ENCODE measurements at places on chromosomes 4 and X.

- no peak for DNase-seq
Observed at GRCh38 chr4:98544818-98545414, 113.5 kb downstream of the TSPAN5 start.

DNA sequence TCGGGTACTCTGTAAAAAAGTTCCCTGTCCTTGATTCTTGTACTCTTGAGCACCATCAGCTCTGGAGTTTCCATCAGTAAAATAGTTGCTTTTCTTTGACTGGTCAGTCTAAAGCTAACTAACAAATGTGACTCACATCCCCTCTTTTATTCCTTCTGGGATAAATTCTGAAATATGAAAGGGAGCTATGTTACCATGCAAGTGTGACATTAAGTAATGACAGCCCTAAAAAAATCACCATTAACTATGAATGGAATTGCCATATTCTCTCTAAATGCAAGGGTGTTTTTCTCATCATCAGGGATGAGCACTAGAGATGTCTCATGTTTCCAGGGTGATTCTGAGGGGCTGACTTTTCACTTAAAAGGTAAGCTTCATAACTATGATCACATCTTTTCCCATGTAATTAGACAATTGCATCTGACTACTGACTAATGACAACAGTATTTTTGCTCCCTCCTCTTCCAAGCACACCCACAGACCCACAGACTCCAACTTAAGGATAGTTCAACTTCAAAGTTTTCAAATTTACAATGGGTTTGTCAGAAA lies 26.9 kb upstream of the RASGEF1B start:
- DNase-seq, result no peak

DNA sequence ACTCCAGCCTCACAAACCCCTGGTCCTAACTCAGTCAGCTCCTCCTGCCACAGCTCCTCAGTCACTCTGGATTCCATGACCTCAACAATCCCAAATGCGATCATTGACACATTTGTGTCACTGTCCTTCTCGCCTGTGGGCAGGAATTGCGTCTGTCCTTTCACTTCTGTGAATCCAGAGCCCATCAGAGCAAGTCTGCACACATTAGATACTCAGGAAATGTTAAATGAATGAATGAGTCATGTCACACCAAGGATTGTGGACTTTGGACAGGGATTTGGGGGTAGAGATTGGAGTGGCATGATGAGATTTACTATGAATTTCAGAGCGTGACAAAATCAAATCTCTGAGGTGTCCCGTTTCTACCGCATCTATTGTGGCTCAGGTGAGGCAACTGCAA lies 11.8 kb upstream of the CLDN24 start:
- DNase-seq, result no peak

DNA sequence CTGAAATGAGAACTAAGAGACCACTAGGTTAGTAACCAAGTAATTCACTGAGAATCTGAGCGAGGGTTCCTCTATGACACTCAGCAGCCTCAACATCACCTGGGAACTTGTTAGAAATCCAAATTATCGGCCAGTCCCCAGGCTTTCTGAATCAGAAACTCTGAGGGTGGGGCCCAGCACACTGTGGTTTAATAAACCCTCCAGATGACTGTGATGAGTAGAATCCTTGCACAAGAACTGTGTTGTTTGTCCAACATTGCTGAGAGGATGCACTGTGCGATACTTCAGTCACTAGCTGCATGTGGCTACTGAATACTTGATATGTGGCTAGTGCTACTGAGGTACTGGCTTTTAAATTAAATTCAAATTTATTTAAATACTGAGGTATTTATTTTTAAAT lies 243.9 kb downstream of the MAML3 start:
- DNase-seq, result no peak

DNA sequence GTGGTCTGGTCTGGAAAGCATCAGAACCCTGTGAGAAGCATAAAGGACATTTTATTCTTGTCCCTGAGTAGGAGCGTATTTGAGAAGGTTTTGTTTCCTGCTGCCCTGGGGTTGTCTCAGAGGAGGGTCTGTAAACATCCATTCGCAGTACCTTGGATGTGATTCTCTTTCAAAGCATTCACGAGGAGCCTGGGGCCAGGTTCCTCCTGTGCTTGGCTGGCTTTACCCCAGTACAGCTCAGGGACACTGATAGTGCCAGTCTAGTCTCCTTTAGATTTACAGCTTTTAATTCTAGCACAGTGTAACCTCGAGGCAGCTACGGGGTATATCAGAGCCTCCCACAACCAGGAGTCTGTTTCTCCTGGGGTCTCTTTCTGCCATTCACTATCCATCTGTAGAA lies 2.7 kb downstream of the CLRN2 start:
- DNase-seq, result no peak

DNA sequence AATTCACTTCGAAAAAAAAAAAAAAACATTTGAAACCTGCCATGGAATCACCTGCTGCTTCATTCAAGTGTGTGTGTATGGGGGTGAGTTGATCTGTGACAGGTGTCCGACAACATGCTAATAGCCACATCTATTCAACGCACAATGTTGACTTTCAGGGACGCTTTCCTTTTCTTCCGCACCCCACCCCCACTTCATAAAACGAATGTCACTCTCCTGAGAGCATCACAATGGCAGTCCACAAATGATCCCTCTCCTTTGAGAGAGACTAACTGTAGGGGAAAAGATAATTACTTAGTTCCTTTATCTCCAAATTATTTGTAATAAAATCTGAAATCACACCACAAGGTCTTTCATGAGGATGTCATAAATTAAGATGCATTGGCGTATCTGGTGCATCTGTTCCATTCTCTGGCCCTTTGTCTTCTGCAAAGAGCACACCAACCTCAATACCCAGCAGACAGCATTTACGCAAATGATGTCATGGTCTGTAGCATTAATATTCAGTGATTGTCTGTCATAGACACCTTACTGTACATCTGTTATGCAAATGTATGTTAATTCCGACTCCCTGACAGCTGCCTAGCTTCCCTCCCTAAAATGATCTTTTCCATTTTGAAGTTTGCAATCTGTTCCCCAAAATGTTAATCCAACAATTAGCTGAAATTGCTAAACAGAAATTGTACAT lies 640.0 kb upstream of the BOD1L1 start:
- no peak for DNase-seq

- no peak for DNase-seq
Observed at GRCh38 chrX:3743801-3744439, 30.5 kb upstream of the PRKX start.

GRCh38 chr4:55947912-55948725 lies 626 bp upstream of the CEP135 start:
- peak; percentile 94 for DNase-seq

DNA sequence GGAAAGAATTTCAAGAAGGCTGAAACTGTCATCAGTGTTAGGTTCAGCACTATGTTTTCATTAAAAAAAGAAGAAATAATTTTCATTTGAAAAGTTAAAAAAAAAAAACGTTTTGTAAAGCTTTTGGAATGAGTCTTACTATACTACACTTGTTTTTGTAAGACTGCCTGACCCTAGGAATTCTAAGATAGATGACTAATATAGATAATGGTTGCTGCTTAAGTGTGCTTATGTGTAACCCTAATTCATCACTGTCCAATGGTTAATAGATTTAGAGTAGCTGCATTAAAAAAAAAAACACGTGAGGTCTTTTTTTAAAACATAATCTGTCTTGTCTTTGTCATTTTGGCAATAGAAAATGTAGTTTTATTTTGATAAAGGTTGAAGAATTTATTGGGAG lies 323.2 kb downstream of the IL1RAPL1 start:
- DNase-seq, result peak; percentile 85

DNA sequence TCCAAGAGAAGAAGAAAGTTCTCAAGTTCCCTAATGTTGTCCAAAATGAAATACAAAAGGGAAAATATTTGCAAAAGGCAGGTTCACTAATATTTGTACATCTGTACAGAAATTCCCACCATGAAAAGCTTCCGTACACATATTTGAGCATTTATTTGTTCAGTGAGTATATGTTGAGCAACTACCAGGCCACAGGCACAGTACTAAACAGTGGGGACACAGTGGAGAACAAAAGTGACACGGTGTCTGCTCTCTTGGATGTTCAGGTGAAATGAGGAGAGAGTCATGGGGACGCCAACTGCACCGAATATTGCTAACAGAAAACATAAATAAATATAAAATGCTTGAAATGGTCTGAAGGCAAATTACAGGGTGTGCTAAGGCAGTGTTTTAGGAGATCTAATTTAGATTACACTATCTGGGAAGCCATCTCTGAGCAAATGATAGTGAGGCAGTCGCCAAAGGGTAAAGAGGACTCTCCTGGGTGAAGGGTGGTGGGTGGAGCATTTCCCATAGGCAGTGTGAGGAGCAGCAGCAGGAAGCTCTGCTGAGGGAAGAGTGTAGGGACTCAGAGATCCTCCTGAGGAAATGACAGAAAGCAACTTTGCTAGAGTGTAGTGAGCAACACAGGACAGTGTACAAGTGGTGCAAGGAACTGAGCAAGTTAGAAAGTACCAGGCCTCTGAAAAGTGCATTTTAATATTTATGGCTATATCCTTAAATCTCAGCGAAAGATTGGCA lies 375.2 kb downstream of the GALNTL6 start:
- DNase-seq, result no peak

GRCh38 chr4:122276359-122276758 lies 102.5 kb upstream of the ADAD1 start:
- DNase-seq, result no peak

- DNase-seq, result no peak
Observed at GRCh38 chr4:1187182-1187581, 14.8 kb upstream of the SPON2 start.

DNA sequence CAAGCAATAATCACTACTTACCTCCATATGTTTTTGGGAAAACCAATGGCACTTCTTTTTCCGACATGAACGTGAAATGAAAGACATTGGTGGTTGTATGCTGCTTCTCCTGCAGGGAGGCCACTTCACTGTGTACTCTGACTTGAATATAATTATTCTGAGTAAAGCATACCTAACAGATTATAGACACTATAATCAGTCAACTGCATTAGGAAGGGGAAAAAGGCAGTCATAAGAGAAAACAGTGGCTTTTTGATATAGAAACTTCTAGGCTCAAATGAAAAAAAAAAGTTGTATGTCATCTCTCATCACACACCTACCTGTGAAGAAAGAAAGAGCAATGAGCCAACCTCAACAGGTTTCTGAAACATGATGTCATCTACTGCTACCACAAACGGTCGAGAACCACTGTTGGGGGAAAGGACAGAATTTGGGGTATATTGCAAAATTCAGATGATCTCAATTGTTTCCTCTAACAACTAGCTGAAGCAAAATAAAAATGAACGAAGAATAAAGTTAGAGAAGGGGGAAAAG lies 37.4 kb downstream of the PRDX4 start:
- no peak for DNase-seq

GRCh38 chrX:107741404-107741790 lies 34.2 kb downstream of the TSC22D3 start:
- DNase-seq, result no peak

DNA sequence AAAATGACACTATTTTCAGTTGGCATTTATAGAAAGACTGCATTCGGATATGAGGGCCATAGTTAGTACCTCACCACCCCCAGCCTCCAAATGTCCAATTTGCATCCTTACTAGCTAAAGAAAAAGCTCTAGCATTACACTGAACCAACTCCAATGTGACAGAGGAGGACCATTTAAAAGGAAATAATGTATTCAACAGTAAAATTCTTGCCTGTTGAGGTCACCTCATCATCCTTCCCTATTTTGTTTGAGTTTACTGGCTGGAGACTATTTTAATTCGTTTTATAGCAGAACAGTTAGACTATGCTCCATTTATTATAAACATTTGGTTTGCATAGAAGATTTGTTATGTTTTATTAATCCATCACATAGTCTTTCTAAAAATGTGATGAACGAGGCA lies 88.2 kb upstream of the PPARGC1A start:
- peak; percentile 33 for DNase-seq

DNA sequence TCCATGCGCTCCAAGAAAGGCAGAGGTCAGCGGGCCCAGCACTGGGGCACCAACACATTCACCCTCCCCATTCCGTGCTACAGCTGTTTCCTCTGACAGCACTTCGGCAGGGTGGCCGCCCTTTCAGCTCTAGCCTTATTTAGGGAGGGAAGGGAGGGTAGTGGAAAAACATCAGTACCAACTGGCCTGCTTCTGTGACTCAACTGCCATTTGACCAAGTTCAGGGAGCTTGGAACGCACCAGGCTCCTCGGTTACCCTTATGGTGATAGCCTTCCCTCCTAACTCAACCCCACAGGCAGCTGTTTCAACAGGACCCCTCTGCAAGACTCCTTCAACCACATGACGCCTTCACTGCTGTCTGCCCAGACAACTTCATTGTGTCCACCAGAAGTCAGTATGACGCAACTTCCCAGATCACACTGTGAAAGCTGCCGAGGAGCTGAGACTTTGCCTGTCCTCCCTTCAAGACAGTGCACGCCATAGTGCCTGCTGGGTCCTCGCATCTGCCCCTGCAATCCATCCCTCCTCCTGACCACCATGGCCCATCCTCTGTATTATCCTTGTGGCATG lies 132.2 kb downstream of the AFAP1 start:
- DNase-seq, result no peak

DNA sequence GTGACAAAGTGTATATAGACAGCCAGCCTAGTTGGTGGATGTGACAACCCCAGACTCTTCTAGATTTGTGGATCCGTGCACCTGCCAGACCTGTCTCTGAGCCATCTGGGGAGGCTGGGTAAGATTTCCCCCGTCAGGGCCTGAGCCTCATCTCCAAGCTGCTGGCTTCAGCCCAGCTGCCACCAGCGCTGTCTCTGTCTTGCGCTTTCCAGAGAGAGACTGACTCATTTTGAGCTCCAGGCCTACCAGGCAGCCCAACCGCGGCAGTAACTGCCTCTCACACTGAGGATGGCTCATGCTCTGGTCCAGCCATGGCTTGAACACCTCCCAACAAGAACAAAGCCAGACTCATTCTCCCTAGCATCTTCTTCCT lies 26.4 kb downstream of the NOP14 start:
- peak; percentile 76 for DNase-seq

- no peak for DNase-seq
Observed at GRCh38 chrX:43218198-43218597, 437.9 kb upstream of the MAOA start.

DNA sequence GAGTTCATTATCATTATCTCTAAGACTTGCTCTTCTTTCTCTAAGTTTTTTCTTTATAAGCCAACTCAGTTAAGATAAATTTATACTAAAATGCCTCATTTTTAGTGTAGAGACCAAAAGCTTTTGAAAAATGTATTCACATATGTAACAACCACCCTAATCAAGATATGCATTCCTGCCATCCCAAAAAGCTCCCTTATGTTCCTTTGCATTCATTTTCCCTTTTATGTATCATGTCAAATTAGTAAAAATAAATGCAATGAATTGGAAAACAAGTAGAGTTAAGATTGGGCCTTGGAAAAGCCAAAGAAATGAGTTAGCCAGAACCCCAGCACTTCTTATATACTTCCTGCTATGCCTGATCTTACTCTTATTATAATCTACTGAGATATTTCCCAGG lies 62.2 kb downstream of the NPY2R start:
- no peak for DNase-seq
